Mesenteric fat pad (tissue), 1 donor: ENCODE measurements at places on chromosomes 11 and 22.

- DNase-seq, result no peak
Observed at GRCh38 chr11:63906585-63906984, 10.4 kb downstream of the RCOR2 start.

GRCh38 chr22:20175597-20175900, 24.7 kb upstream of the CCDC188 start:
- DNase-seq, result no peak

DNA sequence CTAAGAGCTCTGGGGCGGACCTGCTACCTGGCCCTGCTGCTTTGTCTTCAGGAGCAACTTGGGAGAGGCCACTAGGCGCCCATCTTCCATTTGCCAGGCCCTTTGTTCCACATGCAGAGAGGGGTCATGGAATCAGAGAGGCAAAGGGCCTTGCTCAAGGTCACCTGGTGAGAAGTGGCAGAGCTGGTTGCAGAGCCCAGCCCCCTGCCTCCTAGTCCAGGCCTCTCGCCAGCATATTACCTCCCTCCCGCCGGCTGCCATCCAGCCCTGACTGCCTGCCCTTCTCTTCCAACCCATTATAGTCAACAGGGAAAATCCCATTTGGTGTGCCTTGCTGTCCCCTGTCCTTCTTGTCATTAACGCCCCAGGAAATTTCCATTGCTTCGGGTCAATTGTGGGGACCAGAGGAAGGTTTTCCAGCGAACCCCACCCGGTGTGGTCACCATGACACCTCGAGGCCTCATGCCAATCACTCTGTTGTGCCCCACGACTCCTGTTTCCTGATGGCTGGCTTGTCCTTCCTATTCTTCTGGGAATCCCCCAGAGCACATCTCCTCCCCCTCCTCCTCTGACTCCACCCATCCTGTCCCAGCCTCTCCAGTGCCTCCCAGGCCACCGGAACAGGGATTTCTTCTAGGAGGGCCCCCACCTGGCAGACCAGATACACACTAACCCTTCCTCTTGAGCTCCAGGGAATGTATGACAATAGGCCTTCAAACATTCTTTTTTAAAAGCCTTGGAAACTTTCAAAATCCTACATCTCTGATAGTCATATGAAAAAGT, 77.0 kb downstream of the NECTIN1 start:
- DNase-seq, result no peak

GRCh38 chr11:123516238-123516637, 86.2 kb downstream of the GRAMD1B start:
- DNase-seq, result no peak

DNA sequence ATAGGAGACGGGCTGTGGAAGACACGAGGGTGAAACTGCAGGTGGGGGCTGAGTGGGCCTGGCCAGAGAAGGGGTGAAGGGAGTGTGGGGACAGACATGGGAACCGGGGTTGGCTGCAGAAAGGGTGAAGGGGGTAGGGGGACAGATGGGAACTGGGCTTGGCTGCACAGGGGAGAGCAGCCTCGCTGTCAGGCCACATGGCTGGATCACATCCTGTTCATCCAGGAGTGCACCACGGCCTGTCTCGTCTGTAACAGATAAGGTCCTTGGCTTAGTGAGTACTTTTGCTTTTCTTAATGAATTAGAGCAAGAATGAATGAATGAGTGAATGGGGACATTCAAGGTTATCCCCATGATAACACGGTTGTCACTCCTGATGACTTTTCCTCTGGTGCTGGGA, 13.5 kb downstream of the FBLN1 start:
- DNase-seq, result no peak

DNA sequence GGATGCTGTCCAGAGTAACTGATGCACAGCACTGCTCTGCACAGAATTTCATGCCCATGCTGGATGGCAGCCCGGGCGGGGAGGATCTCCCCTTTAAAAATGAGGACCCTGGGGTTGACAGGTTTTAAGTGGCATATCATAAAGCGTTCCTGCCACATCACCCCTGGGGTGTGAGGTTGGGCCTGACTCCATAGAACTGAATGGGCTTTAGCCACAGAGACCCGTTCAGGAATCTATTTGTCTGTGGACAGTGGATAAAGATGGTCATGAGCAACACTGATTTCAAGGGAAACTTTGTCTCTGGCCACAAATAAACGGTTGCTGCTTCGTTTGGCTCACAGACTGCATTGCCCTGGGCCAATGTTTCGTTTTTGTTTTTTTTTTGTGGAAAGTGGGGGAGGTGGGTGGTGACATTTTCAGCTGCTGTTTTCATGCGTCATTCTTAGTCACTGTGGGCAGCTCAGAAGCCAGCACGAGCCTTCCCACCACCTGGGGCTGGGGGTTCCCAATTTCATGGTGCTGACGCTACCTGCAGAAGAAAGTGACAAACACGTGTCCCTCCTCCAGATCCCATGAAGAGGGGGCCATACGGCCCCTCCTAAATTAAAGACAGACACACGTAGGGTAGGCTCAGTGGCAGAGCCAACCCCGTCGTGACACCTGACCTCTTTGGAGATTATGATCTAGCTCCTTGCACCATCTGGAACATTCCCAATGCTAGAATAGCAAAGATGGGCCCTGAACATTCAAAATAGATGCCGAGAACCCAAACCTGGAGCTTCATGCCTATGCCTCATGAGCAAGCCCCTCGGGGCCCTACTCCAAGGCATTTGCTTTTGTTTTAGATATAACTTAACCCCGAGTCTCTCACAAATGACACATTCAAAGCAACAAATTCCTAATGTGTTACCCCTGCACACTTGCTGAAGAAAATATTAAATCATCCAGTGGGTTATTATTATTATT, 54.8 kb upstream of the PHF21B start:
- no peak for DNase-seq

- DNase-seq, result no peak
Observed at GRCh38 chr11:80330264-80330663, 889.4 kb upstream of the TENM4 start.

- no peak for DNase-seq
Observed at GRCh38 chr11:64885367-64886286, 7.2 kb upstream of the EHD1 start.

- DNase-seq, result no peak
Observed at GRCh38 chr11:79486242-79486984, 45.6 kb upstream of the TENM4 start.

DNA sequence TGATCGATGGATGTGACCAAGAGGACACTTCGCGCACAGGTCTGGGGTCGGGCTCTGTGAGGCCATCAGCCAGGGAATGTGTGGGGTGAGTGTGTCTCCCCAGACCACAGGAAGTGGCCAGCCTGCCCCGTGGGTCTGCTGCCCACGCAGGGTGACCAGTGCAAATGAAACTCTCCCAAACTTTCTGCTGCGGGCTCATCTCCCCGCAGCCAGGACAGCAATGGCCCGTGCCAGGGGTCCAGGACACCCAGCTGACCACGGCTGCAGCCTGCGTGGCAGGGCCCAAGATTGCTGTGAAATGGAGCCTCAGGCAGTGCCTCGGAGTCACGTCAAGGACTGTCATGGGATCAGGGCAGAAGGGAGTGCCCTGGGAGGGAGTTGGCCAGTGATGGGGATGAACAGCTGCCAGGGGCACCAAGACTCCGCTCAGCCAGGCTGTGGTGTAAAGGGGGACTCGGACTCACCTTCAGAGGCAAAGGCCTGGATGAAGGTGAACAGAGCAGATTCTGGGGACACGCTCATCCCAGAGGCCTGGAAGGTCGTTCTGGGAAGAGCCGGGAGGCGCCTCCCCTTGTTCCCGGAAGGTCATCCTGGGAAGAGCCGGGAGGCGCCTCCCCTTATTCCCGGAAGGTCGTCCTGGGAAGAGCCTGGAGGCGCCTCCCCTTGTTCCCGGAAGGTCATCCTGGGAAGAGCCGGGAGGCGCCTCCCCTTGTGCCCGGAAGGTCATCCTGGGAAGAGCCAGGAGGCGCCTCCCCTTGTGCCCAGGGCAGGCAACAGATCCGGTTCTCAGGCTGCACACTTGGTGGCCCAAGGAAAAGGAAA, 252.6 kb downstream of the BRD1 start:
- peak; percentile 87 for DNase-seq

DNA sequence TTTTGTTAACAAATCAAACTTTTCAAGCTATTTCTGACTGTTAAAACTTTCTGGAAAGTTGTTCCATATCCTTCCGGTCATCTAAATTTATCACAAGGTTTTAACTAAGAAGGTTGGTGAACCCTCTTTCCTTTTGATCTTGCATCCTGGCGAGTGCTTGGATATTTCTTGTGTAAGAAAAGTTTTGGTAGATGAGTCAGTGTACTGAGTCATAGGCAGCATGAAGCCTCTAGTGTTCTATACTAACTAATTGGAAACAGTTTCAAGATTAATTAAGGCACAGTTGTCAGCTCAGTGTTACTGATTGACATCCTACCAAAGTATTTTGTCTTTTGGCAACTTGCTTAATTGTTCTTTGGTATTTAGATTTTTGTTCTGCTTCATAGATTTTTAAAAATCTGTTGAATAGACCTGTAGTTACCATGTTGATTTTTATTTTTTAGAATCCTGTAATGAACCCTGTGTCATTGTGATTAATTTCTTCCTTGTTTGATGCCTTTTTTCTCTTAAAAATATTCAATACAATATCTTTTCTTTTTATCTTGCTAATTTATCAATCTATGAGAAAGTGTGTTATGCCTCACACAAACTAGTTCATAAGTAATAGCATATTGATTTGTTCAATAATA, 38.0 kb downstream of the METTL15 start:
- DNase-seq, result no peak

DNA sequence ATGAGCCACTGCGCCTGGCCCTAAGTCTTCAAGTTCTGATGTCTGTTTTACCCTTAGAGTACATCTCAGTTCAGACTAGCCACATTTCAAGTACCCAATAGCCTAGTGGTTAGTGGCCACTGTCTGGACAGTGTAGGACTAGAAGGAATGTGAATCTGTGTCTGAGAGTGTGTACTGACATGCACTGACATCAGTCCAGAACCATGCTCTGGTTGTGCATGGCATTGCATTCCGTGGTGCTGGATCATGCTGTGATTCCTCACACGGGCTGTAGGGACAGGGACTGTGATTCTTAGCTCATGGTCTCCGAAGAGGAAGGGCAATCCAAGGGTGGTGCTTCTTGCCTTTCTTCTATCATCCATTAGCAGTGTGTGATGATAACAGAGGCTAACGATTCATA, 41.1 kb downstream of the AMOTL1 start:
- no peak for DNase-seq

GRCh38 chr22:36569999-36570398, 41.0 kb upstream of the EIF3D start:
- no peak for DNase-seq

- DNase-seq, result no peak
Observed at GRCh38 chr11:86500500-86501140, 125.9 kb downstream of the CCDC81 start.

DNA sequence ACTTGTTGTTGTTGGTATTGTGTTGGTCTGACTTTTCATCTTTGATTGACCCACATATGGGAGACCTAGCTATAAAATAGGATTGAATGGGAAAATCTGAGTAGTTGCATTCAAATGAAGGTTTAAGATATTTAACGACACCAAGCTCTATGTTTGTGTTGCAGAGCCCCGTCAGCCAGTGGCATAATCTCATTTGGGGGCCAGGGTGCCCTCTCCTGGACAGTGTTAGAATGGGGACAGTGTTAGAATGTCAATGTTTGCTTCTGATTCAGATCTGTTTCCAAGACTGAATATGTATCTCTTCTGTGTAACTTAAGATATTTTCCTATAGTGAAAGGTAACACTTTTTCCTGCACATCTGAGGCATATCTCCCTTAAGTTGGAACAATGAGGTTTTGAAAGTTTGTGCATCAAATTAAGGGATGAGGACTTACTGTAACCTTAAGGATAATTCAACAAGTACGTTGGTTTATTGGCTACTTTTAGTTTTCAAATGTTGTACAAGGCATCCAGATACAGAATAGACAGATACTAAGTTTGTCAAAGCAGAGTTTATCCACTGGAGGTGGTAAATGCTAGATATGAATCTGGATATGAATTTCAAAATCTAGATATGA, 5.3 kb upstream of the OR52M1 start:
- DNase-seq, result no peak

DNA sequence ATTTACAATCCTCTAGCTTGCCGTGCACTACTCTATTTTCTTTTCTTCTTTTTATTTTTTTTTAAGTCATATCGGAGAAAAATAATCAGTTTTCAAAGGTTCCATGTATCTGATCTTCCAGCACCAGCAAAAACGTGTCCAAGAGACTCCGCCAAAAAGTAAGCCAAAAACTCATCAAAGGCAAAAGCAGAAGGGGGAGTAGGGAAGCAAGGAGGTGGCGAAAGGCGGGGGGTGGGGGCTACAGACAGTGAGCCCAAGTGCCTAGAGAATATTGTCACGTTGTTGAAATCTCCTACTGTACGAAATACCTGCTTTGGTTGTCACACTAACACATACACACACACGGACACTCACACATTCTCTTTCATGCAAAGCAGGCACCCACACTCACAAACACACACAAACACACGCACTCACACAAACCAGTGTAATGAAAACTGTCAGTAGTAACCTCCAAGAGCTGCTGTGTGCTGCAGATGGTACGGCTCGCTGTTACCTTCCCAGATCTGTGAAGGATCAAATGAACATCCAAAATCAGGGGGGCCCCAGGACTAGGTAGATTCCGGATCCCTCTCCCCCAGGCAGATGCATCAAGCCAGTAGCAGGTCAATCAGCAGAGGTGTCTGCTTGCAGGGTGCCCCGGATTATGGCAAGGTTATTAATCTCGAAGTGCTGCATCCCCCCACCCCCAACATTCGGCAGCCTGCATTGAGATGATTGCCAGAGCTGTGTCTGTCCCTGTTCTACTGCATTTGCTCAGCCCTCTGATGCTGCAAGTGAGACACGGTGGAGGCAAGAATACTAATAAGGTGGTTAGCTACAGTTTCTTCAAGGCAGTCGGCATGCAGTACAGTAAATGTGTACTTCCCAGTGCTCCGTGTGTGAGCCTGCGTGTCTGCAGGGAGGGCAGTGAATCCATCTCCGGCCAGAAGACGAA, at the start of gene LRRC4C:
Gene LRRC4C (minus strand): TSS at position 188 of the 937 bp plus-strand sequence.
- no peak for DNase-seq

- no peak for DNase-seq
Observed at GRCh38 chr22:41052661-41053490, 39.5 kb upstream of the EP300 start.

DNA sequence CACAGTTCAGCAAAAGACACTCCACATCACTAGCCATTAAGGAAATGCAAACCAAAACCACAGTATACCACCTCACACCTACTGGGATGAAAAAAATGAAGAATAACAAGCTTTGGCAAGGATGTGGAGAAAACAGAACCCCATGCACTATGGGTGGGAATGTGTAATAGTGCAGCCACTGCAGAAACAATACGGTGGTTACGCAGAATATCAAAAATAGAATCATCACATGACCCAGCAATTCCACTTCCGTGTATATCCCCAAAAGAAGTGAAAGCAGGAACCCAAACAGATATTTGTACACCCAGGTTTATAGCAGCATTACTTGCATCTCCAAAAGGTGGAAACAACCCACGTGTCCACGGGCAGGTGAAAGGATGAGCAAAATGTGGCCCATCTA, 20.8 kb downstream of the CARS1 start:
- no peak for DNase-seq

GRCh38 chr11:94599510-94599909, 32.3 kb downstream of the PIWIL4 start:
- no peak for DNase-seq
